ENCODE measurements at places on chromosomes 7 and 10.

DNA sequence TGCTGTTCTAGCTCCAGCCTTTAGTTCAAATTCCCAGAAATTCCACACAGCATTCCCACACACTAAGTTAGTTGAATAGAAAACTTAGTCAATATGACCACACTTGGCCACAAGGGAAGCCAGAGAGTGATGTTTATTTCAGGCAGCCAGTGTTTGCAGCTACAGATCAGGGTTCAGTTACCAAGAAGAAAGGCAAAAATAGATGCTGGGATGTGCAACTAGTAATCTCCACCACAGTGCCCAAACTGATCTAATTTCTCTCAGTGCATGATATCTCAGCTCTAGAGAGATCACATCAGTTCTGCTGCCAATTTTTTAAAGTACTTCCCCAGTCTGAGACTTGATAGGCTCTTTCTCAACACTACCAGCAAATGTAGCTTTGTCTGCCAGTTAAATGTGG, 17.6 kb downstream of the SLF2 start:
- peak; percentile 5 for DNase-seq

GRCh38 chr10:84665883-84666463, 337.6 kb downstream of the CCSER2 start:
- no peak for DNase-seq

DNA sequence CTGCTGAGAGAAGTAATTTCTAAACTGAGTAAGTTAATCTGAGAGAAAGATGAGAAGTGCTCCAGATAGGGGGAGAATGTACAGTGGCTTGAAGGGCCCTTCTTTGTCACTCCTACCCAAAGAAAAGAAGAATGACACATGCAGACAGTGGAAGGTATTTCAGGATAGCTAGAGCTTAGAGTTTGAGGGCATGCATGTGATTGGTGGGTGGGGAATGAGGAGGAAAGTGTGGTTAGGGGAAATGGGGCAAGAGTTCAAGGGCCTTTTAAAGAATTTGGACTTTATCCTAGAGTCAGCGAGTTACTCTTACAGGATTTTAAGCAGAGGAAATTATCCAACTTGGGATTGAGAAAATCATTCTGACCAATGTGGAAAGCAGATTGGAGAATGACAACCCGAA, 50.0 kb downstream of the ANLN start:
- no peak for DNase-seq

GRCh38 chr7:73856941-73857340, 4.0 kb upstream of the TMEM270 start:
- no peak for DNase-seq

DNA sequence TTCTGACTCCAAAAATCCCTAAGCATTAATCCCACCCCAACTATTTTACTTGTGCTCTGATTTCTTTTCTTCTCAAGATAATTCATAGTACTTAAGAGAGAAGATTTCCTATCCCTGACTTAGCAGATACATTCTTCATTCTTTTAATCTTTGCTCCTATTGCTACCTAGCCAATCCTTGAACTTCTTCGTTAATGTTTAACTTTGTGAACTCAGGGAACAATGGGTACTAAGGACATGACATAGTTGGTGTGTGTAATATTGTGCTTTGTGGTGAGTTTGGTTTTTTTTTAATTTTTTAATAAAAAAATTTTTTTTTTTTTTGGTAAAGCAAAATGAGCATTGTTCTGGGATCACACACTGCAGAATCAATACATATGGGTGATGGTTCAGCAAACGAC, 166.2 kb downstream of the CHCHD3 start:
- no peak for DNase-seq

GRCh38 chr10:24453973-24454372, 245.0 kb downstream of the KIAA1217 start:
- DNase-seq = no peak

- DNase-seq = peak; percentile 12
Measured at GRCh38 chr7:40297741-40298311, 163.0 kb downstream of the SUGCT start.

DNA sequence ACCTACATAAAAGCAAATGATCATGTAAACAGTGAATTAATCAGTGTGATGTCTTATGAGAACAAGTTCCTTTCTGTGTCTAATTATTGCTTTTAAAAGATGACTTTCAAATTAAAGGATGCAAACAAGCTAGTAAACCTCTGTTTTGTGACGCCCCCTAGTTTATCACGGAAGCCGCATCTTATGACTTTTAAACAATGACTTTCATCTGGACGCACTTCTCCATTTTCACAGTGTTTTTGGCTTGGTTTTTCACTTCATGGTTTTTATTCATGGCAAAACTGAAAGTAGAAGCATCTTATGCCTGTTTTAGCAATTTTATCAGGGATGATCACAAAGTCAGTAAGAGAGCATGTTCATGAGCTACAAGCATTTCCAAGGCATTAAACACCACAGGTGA, 35.0 kb downstream of the ITGA8 start:
- DNase-seq = no peak

- DNase-seq = no peak
Measured at GRCh38 chr7:155560982-155561686, 14.8 kb upstream of the CNPY1 start.

DNA sequence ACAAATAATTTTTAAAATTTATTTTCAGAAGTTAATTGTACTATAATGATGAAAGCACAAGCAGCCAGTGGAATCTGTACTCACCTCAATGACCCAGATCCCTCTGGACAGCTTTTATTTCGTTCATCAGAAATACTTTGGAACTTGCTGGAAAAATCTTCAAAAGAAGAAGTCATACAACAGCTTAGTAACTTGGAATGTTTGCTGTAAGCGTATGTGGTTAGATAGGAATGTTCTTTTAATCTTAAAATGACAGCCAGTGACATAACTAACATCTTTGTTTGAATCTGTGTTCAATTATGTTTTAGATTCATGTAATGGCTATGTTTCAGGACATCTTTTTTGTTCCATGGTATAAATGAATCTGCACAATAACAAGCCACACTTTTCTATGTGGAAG, 26.8 kb downstream of the CFAP69 start:
- peak; percentile 55 for DNase-seq

GRCh38 chr10:49750546-49750945, 11.6 kb downstream of the OGDHL start:
- DNase-seq = no peak

GRCh38 chr7:34739651-34740300, 81.8 kb downstream of the NPSR1 start:
- DNase-seq = no peak

DNA sequence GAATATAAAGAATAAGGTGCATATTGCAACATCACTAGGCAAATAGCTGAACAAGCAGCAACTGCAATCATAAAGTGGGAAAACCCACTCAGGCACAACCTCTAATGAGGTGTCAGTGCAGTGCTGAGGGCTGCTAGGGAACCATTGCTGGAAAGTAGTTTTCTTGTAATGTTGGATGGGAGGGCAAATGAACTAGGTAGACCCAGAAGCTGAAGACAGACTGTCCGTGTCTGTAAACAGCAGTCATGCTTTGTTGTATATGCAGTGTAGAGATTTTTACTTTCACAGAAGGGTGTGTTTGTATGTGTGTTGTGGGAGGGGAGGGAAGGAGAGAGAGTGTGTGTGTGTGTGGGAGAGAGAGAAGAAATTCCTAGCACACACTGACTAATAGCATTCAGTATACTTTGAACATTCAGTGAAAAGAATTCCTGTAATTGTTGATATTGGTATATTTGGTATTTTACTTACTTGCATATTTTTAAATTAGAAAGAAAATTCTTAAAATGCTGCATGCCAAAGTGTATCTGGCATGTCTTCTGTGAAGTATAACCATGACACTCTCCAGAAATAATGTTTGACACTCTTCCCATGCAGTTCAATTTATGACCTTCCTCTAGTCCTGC, 28.8 kb downstream of the ITGB8 start:
- DNase-seq = peak; percentile 18

DNA sequence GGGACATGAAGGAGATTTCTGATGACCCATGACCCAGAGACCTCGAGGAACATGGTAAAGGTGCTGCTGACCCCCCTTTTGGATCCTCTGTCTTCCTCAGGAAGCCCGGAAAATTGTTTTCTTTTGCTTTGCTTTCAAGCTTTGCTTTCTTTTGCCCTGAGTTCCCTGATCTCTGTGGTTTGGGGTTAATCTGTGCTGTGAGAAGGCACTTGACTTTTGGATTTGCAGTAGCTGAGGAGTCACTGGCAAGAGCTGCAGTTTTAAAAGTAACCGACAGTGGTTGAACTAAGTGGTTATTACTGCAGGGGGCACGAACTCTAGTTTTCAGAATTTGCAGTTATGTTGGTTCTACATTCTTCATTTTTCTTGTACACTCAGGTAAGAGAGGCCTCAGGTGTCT, 53.0 kb downstream of the PDZD8 start:
- no peak for DNase-seq

DNA sequence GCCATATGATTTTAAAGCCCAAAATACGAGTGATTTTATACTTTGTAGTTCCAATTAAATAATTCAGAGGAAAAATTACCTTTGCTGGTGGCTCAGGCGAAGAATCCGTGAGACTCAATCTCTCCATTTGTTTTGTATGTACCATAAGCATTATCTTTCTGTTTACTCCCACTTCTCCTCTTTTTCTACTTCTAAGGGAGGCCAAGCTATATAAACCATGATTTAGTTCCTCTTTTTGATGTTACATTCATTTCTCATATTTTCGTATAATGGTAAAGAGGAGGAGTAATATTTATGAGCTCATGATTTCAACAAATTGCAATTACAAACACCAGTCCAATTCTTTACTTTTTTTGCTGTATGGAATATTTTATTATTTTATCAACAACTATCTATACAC, 50.6 kb upstream of the TES start:
- no peak for DNase-seq

DNA sequence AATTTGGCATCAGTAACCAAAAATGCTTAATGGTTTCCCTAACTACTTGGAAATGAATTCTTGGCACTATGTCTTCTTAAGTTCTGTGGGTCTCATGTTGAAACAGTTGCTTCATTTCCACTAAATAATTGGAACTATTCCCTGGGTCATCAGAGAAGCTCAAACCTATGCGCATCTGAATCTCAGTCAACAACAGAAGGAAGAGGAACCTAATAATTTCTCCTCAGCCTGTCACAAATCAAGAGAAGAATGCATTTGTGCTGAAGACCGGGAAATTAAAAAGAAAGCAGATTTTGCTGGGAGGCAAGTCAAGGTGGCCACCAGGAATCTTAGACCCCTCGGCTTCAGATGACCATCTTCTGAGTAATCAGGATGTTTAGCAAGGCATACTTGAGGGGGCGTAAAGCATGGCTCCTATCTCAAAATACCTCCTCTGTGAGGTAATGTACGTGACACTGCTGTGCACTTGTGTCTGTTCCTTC, 41.4 kb downstream of the TOMM7 start:
- DNase-seq = peak; percentile 84

DNA sequence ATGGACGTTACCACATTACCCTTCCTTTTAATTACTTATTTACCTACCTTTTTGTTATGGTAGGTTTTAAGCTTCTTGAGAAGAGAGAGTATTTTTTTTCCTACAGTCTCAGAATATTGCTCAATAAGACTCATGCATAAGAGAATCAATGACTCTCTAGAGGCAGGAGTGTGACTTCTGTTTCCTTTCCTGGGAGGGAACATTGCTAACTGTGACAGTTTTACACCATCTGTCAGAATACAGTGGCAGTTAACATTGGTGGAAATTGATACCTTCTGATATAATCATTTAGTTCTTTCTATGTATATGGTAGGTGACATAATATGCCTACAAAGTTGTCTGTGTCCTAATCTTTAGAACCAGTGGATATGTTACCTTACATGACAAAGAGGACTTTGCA, 348.7 kb upstream of the POT1 start:
- DNase-seq = no peak

DNA sequence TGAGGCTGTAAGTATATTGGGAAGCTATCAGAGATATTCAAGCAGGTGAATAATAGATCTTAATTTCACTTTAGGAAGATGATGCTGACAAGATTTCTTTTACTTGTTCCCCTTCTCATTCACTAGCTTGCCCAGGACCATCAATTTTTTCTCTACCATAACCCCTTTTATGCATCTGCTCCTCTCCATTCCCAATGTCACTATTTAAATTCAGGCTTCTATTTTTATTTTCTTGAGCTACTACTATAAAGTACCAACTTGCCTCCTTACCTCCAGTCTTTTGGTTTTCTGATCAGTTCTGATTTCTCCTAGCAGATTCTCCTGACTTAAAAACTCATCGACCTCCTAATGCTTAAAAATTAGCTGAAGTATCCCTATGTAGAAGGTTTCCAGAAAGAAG, 97.7 kb upstream of the SMIM30 start:
- no peak for DNase-seq

GRCh38 chr10:87750817-87751216, 67.2 kb downstream of the ATAD1 start:
- no peak for DNase-seq

- DNase-seq = peak; percentile 84
Measured at GRCh38 chr7:6516387-6516983, 34.8 kb downstream of the GRID2IP start.

GRCh38 chr10:125093199-125093973, 67.0 kb downstream of the CTBP2 start:
- peak; percentile 79 for DNase-seq

DNA sequence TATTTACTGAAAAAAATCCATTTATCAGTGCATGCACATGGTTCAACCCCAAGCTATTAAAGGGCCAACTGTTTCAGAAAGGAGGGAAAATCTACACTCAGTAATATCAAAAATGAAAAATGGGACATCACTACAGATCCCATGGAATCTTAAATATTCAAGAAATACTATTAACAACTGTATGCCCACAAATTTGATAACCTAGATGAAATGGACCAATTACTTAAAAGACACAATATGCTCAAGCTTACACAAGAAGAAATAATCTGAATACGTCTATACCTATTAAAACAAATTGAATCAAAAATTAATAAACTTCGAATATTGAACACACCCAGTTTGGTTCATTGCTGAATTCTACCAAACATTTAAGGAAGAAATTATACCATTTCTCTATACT, 87.9 kb downstream of the KMT2C start:
- DNase-seq = no peak

- DNase-seq = no peak
Measured at GRCh38 chr7:45644237-45644636, 70.1 kb downstream of the ADCY1 start.

DNA sequence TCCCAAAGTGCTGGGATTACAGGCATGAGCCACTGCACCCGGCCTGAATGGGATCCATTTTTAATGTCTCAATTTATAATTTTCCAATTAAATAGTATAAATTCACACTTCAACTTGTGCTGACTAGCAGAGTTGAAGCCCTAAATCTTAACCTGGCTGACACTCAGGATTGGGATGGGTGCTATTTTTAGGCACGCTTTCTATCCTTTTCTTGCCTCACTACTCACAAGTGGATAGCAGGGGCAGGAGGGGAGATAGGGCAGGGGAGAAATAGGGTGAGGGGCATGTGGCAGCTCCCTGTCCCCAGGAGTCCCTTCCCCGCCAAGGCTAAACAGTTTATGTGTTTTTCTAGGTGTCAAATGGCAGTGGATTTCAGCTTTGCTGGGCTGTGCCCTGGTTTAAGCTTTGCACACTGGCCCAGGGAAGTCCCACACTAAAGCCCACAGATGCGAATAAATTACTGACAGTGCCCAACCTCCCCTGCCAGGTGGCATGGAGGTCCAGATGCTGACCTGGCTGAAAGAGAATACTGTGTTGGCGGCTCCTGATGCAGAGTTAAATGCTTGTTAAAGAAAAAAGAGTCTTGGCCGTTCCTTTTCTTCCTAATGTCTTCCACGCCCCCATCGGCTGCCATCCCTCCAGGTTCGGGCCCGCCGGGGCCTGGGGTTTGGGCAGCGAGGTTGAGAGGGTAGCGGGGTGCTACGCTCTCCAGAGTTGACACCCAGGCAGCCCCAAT, 36.2 kb upstream of the EFCAB10 start:
- DNase-seq = no peak

GRCh38 chr10:124271676-124272075, 147.0 kb downstream of the OAT start:
- no peak for DNase-seq
